ENCODE measurements at places on chromosomes 4 and X.
A peak's percentile ranks its signal among the peaks of the same experiment; 100 is the strongest.

GRCh38 chr4:19693936-19694570, 557.7 kb upstream of the SLIT2 start:
- DNase-seq, result no peak

DNA sequence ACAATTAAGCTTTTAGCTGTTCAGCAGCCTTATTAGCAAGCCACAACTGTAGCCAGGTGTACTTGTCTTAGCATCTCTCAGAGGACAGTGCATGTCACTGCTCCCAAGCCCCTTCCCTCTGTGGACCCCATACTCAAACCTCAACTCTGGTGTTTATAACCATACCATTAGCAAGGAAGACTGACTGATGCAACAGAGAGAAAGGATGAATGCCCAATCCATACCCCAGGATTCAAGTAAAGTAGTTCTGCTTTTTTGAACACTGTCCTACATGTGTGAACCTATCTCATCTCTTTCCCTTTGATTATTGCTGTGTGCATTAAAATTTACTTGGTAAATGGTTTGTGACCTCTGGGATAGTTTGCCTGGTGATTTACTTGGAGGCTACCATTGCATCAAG, 22.8 kb upstream of the CYBB start:
- DNase-seq, result no peak

GRCh38 chr4:119626420-119626819, 2.2 kb downstream of the PDE5A start:
- no peak for DNase-seq

DNA sequence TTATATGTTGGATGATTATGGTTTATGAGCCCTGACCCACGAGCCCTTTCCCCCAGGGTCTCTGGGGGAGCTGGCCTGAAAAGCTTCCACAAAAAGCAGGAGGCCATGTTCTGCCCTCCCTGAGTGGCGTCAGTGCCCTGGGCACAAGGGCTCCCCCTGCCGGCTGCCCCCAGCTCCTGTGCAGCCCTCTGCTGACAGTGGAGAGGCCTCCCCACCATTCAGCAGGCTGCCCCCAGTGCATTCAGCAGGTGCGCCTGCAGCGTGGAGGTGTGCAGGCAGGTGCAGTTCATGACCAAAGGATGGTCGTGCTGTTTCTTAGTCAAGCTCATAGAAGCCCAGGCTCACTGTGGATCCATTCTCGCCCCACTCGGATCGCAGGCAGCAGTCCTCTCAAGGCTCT, 12.5 kb upstream of the S100P start:
- DNase-seq, result no peak

DNA sequence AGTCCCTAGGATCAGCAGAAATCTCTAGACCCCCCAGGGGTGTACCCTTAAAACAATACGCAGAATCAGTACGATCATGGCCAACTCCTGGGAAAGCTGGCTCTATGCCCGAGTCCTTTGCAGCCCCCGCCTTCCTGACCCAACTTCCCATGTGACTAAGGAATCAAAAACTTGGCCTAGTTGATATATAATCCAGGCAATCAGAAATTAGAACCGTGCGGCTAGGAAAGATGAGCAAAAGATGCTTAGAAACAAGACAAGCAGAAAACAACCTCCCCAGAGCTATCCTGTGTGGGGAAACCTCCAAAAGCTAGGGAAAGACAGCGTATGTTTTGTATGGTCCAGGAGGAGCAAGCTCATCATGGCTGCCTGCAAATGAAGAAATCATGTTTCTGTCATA, 110.0 kb downstream of the PPARGC1A start:
- no peak for DNase-seq

- DNase-seq, result no peak
These were observed 8.1 kb upstream of the CYTL1 start for GRCh38 chr4:5027346-5027745.

DNA sequence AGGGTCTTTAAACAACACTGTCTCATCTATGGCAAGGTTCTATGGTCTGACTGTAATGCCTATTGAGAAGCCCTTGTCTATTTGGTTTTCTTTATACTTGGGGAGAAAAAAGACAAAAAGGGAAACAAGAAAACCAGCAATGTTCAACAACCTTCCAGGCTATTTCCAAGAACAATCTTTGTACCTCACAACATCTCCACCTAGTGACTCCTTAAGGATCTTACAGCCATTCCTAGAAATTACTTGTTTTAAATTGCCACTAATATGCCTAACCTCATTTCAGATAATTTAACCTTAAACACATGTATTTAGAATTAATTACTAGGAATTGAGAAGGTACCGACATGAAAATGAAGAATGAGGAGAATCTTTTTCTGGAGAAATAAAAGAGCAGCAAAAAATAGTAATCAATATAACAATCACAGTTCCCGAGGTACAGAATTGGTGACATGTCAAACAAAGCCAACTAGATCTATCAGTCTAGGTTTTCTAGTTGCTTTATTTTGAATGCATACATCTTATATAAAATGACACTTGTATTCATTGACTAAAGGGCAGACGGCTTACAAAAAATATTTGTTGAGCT, 1.6 kb upstream of the RBM46 start:
- peak; percentile 66 for DNase-seq

- DNase-seq, result no peak
These were observed 1206.0 kb upstream of the ADGRL3 start for GRCh38 chr4:59994118-59994517.

DNA sequence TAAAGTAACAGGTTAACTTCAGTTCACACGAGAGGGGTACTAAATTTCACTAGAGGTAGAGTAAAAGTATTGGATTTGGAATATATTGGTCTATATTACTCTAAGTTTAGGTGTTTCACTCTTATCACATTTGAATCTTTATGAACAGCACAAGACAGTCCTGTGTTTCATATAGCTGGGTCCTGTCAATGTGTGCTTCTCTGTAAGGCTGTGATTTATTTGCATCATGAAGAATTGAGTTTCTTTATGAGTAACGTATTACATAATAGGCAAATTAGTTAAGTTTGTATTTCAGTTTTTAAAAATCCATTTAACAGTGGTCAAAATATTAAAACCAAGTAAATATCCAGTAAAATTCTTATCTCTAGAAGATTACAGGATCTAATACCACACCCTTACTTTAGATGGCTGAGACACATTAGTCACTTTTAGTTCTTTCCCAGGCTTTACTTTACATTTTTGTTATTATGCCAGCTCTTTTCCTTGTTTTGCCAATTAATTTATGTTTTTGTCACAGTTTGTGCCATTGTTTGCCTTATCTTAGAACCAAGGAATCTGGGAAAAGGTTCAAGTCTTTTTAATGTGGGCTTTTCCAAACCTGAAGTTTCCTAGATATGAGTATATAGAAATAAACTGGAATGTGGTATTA, 32.1 kb downstream of the NUDT6 start:
- DNase-seq, result no peak

DNA sequence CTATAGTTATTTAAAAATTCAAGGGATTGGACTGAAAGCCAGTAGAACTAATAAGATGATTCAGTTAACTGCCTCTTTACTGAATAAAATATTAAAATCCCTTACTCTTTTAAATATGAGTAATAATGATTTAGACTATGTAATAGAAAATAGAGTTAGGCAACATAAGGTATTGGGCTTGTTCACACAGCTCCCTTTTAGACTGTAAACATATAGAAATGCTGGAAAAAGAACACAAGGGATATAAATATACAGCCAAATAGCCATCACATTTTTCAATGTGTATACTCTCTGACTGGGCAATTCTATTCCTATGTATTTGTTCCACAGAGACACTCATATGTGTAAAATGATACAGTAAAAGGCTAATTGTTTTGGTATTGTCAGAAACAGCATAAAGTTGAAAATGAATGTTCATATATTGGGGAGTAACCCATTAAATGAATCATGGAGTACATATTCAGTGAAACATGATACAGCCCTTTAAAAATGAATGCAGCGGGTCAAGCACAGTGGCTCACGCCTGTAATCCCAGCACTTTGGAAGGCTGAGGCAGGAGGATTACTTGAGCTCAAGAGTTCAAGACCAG, 129.8 kb downstream of the TBC1D19 start:
- no peak for DNase-seq

GRCh38 chr4:102826105-102826889, 1.1 kb downstream of the UBE2D3 start:
- DNase-seq, result no peak

GRCh38 chr4:66736606-66737005, 808.7 kb downstream of the CENPC start:
- DNase-seq, result no peak

- DNase-seq, result no peak
These were observed 6.0 kb upstream of the SHISA3 start for GRCh38 chr4:42391355-42391664.

GRCh38 chrX:144819406-144819805, 427.9 kb upstream of the SPANXN1 start:
- DNase-seq, result no peak
